ENCODE measurements at places on chromosomes 3 and 15. TPM values are rescaled to one million over a fixed set of nuclear protein-coding genes. Genes with fewer than 3 reads are reported as not detected.

PDZRN3 gene
- total RNA-seq, result 71.9 TPM

COL7A1 gene
- total RNA-seq, result 22.2 TPM

DNA sequence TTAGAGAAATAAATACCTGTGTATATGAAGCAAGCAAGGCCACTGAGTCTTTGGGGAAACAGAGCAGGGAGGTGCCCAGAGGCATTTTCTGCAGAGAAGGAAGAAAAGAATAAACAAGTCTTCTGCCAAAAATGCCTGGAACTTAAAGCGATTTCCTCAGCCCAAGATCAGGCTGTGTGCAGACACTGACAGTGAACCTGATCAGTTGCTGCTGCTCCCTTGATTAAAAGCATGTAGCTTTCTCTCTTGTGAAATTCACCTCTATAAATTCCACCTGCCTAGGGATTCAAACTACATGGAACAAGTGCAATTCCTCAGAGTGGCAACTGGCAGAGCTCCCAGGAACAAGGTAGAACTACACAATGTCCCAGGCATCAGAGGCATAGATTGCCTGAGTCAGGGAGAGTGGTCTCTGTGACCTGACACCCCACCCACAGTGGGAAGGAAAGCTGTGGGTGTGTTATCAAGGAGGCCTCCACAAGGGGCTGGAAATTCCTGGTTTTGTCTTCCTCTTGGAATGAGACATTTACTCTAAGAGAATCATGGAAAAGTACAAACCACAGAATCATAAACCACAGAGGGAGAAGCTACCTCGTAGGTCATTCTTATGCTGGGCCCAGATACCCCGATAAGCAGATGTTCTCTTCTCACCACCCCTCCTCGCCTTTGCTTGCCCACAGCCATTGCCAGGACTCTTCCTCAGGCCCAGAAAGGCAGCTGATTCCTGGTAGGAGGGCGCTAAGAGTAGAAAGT is 1.8 kb upstream of the ZBTB38 start:
- H3K27ac ChIP-seq, result peak overlapping the region; percentile 98
- no peak overlapping the region for H3K4me3 ChIP-seq
- H3K4me1 ChIP-seq, result peaks cover 6% of the 10 kb centered on the region
- DNase-seq, result peak; percentile 70

DNA sequence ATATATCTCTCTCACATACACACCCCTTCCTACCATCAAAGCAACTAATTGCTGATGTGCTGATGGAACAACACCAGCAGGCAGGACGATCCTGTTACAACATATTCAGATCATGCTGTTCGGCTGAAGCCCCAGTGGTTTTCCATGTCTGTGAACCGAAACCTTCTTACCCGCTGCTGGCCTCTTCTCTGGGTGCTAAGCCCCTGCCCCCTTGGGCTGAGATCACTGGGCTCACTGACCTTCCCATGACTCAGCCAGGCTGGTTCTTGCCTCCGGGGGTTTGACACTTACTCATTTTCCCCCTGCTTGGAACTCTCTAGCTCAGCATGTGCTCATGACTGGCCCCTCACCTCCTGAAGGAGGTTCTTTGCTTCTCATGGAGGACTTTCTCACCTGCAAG is 122.0 kb upstream of the RGMA start:
- no peaks in the 10 kb centered on the region for H3K36me3 ChIP-seq
- no peak overlapping the region for H3K27ac ChIP-seq
- no peak overlapping the region for H3K4me3 ChIP-seq
- DNase-seq, result no peak

- no peak for DNase-seq
- H3K36me3 ChIP-seq, result peaks cover 13% of the 10 kb centered on the region
- no peak overlapping the region for H3K4me3 ChIP-seq
- no peaks in the 10 kb centered on the region for H3K4me1 ChIP-seq
- H3K27ac ChIP-seq, result no peak overlapping the region
Observed at GRCh38 chr3:149044339-149045083, 41.8 kb downstream of the HLTF start.

TMEM115 gene
- total RNA-seq, result 55.7 TPM

GRCh38 chr3:148289159-148289558 is 408.5 kb upstream of the AGTR1 start:
- no peak overlapping the region for H3K4me3 ChIP-seq
- DNase-seq, result no peak
- no peak overlapping the region for H3K27ac ChIP-seq
- no peaks in the 10 kb centered on the region for H3K4me1 ChIP-seq
- no peaks in the 10 kb centered on the region for H3K27me3 ChIP-seq
